CD4-positive, alpha-beta T cell treated with Interleukin-4 for 4 hours (primary cell): ENCODE measurements at places on chromosomes 12 and 14.

GRCh38 chr12:52907092-52907810, 2.4 kb upstream of the KRT8 start:
- DNase-seq, result no peak

- no peak for DNase-seq
Measured at GRCh38 chr14:66174453-66174891, 311.7 kb upstream of the CCDC196 start.

- no peak for DNase-seq
Measured at GRCh38 chr14:23414906-23415820, 7.1 kb upstream of the MYH6 start.

- no peak for DNase-seq
Measured at GRCh38 chr12:115374480-115375185, 690.7 kb upstream of the TBX3 start.

- no peak for DNase-seq
Measured at GRCh38 chr14:105411985-105412770, 7.4 kb upstream of the MTA1 start.

- DNase-seq, result no peak
Measured at GRCh38 chr14:104450811-104451401, 128.7 kb upstream of the C14orf180 start.

DNA sequence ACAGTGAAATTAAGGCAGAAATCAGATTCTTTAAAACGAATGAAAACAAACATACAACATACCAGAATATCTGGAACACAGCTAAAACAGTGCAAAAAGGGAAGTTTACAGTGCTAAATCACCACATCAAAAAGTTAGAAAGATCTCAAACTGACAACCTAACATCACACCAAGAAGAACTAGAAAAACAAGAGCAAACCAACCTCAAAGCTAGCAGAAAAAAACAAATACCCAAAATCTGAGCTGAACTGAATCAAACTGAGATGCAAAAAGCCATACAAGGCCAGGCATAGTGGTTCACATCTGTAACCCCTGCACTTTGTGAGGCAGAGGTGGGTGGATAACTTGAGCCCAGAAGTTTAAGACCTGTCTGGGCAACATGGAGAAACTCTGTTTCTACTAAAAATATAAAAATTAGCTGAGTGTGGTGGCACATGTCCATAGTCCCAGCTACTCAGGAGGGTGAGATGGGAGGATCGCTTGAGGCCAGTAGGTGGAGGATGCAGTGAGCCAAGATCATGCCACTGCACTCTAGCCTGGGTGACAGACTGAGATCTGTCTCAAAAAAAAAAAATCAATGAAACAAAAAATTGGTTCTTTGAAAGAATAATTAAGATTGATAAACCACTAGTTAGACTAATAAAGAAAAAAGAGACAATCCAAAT, 33.2 kb upstream of the LDHB start:
- DNase-seq, result peak; percentile 4
